Inflammatory macrophage treated with lipopolysaccharide for 4 hours (primary cell): ENCODE measurements at places on chromosomes 1 and 21.

GRCh38 chr1:245526141-245526540 lies 371.4 kb downstream of the KIF26B start:
- no peak for DNase-seq

DNA sequence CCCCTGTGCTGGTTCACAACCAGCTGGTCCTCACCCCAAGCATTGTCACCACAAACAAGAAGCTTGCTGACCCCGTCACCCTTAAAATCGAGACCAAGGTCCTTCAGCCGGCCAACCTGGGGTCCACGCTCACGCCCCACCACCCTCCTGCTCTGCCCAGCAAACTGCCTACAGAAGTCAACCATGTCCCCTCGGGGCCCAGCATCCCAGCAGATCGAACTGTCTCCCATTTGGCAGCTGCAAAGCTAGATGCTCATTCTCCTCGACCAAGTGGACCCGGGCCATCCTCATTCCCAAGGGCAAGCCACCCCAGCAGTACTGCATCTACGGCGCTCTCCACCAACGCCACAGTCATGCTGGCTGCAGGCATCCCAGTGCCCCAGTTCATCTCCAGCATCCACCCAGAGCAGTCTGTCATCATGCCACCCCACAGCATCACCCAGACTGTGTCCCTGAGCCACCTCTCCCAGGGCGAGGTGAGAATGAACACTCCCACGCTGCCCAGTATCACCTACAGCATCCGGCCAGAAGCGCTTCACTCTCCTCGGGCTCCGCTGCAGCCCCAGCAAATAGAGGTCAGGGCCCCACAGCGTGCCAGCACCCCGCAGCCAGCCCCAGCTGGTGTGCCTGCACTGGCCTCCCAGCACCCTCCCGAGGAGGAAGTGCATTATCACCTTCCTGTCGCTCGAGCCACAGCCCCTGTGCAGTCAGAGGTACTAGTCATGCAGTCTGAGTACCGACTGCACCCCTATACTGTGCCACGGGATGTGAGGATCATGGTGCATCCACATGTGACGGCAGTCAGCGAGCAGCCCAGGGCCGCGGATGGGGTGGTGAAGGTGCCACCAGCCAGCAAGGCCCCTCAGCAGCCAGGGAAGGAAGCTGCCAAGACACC lies 40.6 kb downstream of the ZBTB17 start:
- DNase-seq: no peak

DNA sequence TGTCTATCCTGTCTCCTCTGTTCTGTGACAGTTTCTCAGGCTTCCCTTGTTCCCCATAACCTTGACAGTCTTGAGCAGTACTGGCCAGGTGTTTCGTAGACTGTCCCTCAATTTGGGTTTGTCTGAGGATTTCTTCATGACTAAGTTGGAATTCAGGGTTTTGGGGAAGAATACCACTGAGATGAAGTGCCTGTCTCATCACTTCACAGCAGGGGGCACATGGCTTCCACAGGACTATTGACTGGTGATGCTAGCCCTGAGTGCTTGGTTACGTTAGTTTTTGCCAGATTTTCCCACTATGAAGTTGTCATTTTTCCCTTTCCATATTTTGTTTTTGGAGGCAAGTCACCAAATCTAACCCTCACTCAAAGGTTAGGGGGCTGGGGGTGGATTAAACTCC lies 45.7 kb downstream of the CDCP2 start:
- no peak for DNase-seq

DNA sequence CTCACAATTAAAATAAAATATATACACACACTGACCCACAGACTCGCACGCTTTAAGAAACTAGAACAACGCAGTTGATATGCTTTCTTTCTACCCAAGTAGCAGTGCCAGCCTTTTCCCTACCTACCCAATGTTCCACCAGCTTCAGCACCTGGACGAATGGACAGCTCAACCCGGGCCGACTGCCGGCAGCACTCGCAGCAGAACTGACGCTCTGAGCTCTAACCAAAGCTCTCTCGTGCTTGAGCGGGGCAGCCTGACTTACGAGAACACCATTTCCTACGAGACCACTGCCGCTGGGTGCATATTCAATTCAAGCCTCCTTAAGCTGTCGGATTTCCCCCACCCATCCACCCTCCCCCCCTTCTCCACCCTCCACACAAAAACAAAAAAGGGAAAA lies 127.4 kb upstream of the DPYD start:
- DNase-seq: peak; percentile 74

DNA sequence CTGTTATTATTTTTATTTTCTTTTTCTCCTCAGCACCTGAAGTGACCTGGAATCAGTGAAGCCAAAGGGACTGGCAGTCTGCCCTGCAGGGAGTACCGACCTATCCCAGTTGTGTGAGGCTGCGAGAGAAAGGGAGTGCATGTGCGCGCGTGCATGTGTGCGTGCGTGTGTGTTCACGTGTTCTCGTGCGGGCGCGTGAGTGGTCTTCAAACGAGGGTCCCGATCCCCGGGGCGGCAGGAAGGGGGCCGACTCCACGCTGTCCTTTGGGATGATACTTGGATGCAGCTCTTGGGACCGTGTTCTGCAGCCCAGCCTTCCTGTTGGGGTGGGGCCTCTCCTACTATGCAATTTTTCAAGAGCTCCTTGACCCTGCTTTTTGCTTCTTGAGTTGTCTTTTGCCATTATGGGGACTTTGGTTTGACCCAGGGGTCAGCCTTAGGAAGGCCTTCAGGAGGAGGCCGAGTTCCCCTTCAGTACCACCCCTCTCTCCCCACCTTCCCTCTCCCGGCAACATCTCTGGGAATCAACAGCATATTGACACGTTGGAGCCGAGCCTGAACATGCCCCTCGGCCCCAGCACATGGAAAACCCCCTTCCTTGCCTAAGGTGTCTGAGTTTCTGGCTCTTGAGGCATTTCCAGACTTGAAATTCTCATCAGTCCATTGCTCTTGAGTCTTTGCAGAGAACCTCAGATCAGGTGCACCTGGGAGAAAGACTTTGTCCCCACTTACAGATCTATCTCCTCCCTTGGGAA lies 123.3 kb downstream of the PRDM2 start:
- DNase-seq: no peak

DNA sequence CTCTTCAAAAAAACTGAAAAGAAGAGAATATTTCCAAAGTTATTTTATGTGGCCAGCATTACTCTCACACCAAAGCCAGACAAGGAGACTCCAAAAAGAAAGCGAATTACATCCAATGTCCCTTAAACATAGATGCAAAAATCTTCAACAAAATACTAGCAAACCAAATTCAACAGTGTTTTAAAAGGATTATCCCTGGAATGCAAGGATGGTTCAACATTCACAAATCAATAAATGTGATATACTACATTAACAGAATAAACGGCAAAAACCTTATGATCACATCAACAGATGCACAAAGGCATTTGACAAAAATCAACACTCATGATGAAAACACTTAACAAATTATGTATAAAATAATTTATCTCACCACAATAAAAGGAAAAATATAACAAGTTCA lies 207.8 kb downstream of the DENND1B start:
- no peak for DNase-seq

DNA sequence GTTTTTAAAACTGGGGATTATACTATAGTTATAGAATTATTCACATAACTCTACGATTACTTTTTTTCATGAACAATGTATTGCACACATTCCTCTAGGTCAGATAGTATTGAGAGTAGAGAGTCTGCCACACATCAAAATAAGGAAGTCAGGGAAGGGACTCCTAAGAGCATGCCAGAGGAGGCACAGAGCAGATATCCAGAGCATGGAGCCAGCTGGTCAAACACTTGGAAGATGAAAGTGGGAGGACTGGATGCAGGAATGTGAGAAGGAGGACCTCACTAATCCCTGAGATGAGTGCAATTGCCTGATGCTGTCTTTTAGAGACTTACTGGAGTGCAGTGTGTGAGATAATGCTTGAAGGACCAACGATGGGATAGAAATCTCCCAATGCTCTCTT lies 9.6 kb upstream of the RFX5 start:
- no peak for DNase-seq

DNA sequence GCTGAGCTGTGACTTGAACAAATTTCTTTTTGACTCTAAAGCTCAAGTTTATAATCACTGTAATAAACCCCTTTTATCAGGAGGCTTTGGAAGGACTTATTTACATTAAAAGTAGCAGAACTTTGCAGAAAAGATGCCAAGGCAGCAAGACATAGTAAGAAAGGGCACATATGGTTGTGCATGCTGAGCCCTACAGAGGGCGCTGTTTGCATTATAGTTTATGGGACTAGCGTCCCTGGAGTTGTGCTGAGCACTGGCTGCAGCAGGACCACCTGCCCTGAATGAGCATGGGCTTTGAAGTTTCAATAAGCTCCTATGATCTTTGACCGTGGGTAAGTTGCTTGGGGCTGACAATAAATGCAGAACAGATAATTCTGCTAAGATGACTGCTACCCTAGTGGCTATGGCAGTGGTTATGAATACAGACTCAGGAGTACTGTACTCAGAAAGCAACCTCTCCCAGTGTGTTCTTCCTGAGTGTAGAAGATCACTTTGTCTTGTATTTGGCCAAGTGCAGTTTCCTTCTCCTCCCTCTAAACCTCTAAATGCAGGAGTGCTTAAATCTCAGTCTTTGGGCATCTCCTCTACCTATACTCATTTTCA lies 45.4 kb upstream of the USP1 start:
- DNase-seq: peak; percentile 35

GRCh38 chr1:173934440-173934839 lies 17.3 kb upstream of the SERPINC1 start:
- no peak for DNase-seq

- no peak for DNase-seq
Observed at GRCh38 chr1:155352631-155353030, 31.9 kb downstream of the RUSC1 start.
